Heart left ventricle (tissue), 16 donors: ENCODE measurements at places on chromosomes 5 and 9.

- DNase-seq = no peak
- no peaks in the 10 kb centered on the region for H3K4me1 ChIP-seq
- H3K27ac ChIP-seq = no peak overlapping the region
Observed at GRCh38 chr9:16950051-16950450, 79.6 kb upstream of the BNC2 start.

- H3K4me1 ChIP-seq = peaks cover 3% of the 10 kb centered on the region
- no peak overlapping the region for H3K4me3 ChIP-seq
- H3K27me3 ChIP-seq = no peaks in the 10 kb centered on the region
- no peak overlapping the region for H3K27ac ChIP-seq
- DNase-seq = no peak
Observed at GRCh38 chr5:126963822-126964375, 66.5 kb downstream of the MARCHF3 start.

DNA sequence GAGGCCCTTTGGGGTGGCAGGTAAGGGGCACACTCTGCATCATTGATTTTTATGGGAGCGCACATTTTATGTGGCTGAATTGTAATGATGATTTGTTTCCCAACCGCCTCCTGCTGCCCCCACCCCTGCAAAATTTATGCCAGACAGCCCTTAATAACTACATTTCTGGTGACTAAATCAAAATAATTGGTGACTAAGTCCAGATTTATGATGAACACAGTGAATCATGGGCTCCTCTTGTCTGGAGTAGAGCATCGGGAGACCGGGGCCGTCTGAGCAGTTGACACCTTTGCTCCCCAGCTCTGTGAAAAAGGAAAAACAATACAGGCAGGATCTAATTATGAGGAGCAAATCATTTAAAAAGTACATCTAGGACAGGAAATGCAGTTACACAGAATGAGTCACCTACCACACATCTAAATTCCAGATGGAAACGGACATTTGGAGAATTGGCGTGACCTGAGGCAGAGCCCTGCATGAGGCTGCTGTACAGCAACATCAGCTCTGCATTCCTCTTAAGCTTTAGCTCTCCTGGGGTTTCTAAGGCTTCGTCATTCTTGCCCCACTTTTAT, 58.9 kb downstream of the DOCK2 start:
- no peak overlapping the region for H3K4me3 ChIP-seq
- DNase-seq = no peak
- H3K4me1 ChIP-seq = no peaks in the 10 kb centered on the region
- no peaks in the 10 kb centered on the region for H3K27me3 ChIP-seq
- no peak overlapping the region for H3K27ac ChIP-seq

DNA sequence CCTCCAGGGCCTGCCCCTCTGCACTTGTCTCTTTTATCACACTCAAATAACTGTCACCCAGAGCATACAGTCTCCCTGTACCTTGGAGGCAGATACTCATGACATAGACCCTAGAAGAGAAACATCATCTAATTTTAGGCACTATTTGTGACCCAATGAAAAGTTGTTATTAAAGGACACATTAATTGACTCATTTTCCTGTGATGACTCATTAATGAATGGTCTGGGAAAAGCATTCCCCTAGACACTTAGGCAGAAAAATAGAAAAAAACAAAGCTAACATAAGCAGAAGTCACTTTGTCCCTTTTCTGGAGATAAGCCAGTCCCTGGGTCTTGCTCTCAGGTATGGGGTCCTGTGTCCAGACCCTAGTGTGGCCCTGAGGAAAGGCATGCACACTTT, 15.0 kb downstream of the TRPC7 start:
- H3K27ac ChIP-seq = no peak overlapping the region
- H3K4me3 ChIP-seq = no peak overlapping the region
- H3K27me3 ChIP-seq = no peaks in the 10 kb centered on the region
- H3K36me3 ChIP-seq = no peaks in the 10 kb centered on the region
- no peaks in the 10 kb centered on the region for H3K4me1 ChIP-seq
- DNase-seq = no peak

- H3K4me3 ChIP-seq = no peak overlapping the region
- DNase-seq = no peak
- H3K36me3 ChIP-seq = no peaks in the 10 kb centered on the region
- H3K27me3 ChIP-seq = peaks cover 36% of the 10 kb centered on the region
Observed at GRCh38 chr5:133618141-133618540, 5.8 kb upstream of the FSTL4 start.

- peaks cover 35% of the 10 kb centered on the region for H3K36me3 ChIP-seq
- peak; percentile 92 for DNase-seq
- peaks cover 34% of the 10 kb centered on the region for H3K4me1 ChIP-seq
Observed at GRCh38 chr5:132215329-132215728, 12.3 kb downstream of the P4HA2 start.

DNA sequence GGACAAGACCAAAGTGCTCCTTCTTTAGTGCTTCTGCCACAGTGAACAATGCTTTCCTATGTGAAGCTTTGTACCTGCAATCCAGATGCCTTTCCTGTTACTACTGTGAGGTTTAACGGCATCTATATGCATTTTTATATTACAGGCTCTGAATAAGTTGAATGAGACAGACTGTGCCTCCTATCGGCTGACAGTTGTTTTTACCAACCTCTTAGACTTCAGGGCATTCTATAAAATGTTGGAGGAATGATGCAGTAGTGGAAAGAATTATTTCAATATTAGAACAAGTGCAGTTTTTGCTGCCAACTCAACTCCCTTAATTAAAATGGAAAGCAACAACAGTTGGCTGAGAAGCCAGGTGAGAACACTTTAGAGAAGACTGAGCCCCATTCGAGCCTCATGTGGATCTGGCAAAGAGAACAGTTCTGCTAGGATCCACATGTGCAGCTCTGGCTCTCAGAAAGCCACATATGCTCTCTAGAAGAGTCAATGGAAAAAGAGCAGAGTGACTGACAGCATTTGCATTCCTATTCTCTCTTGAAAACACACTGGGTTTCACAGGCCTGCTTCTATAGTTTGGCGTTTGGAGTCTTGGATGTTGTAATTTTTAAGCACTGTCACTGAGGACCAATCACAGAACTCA, 147.5 kb downstream of the LURAP1L start:
- peaks cover 15% of the 10 kb centered on the region for H3K4me1 ChIP-seq
- H3K27ac ChIP-seq = no peak overlapping the region
- no peak for DNase-seq
- H3K4me3 ChIP-seq = no peak overlapping the region

DNA sequence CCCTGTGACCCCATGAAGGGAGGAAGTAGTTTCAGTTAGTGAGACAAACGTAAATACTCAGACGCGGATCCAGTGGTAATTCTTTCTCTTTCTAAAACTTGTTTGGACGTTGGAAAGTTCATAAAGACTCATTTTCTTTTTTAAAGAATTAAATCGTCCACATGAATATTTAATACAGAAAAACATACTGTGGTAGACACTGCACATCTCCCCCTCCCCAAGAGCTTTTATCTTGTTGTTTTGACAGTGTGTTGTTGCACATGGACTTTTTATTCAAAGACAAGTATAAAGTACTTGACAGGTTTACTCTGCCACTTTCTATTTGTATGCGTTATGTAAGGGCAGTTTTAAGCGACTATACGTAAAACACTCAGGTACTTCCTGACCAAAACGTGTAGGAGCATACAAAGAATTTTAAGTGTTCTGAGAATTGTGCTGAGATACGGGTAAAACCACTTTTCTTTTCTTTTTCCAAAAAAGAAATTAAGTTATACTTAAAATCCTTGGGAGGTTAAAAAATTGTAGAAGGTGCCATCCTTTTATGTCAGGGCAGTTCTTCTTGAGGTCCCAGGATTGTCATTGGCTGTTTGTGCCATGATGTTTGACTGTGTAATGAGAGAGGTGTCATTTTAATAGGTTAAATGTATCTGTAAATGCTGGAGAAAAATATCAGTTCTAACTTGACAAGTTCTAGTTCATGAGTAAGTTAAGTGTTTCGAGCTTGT, 1.3 kb downstream of the NIPBL start:
- peak overlapping the region; percentile 91 for H3K4me3 ChIP-seq
- H3K36me3 ChIP-seq = no peaks in the 10 kb centered on the region
- H3K27me3 ChIP-seq = no peaks in the 10 kb centered on the region
- H3K27ac ChIP-seq = peak overlapping the region; percentile 94
- DNase-seq = no peak
- H3K4me1 ChIP-seq = peaks cover 62% of the 10 kb centered on the region

GRCh38 chr5:135568246-135568645, 10.5 kb downstream of the CXCL14 start:
- H3K27me3 ChIP-seq = peaks cover 7% of the 10 kb centered on the region
- no peak overlapping the region for H3K27ac ChIP-seq

GRCh38 chr5:130213607-130214006, 309.3 kb downstream of the CHSY3 start:
- no peaks in the 10 kb centered on the region for H3K36me3 ChIP-seq
- no peaks in the 10 kb centered on the region for H3K27me3 ChIP-seq

GRCh38 chr9:91256235-91256634, 105.5 kb downstream of the AUH start:
- H3K36me3 ChIP-seq = no peaks in the 10 kb centered on the region
- peaks cover 3% of the 10 kb centered on the region for H3K4me1 ChIP-seq
- H3K27me3 ChIP-seq = no peaks in the 10 kb centered on the region
- no peak for DNase-seq
- H3K27ac ChIP-seq = no peak overlapping the region

DNA sequence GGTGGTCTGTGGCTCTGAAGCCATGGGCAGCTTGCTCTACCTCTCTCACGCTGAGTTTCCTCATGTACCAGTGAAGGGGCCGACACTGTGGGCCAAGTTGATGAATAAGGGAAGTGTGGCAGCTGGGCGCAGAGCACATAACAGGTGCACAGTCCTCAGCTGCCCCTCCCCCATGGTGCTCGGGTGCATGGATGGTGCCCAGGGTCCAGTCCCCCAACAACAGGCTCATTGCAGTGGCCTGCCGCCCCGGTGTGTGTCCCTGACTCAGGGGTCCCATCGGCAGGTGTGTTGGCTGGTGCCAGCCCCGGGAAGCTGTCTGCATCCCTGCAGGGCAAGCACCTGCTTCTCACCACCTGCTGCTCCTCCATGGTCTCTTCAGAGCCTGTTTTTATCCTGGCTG, 36.6 kb downstream of the COL5A1 start:
- H3K4me1 ChIP-seq = peaks cover 29% of the 10 kb centered on the region
- no peaks in the 10 kb centered on the region for H3K27me3 ChIP-seq
- no peak for DNase-seq
- no peak overlapping the region for H3K27ac ChIP-seq
- H3K4me3 ChIP-seq = no peak overlapping the region
- H3K36me3 ChIP-seq = no peaks in the 10 kb centered on the region
